Upper lobe of right lung (tissue), 1 donor: ENCODE measurements at places on chromosomes 11 and 22. TPM values are rescaled to one million over a fixed set of nuclear protein-coding genes. Genes with fewer than 3 reads are reported as not detected.

The CBX6 gene
- 61.6 TPM for total RNA-seq

The KCNQ1OT1 gene
- total RNA-seq = 2.0 TPM

DNA sequence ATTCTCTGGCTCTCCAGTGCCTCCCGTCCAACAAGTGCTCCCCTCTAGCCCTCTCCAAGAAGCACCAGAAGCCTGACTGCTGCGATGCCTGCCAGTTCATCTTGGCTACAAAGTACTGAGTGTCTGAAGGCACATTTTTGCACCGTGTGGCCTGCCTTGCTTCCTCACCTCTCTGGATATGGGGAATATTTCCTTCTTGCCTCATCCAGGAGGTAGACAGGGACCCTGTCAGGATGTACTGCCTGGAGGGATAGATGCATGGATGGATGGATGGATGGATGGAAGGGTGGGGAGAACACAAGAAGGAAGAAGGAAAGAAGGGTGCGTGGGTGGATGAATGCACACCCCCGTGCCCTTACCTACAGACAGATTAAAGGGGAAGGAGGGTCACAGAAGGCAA is 27.6 kb downstream of the KCTD17 start:
- H3K36me3 ChIP-seq = no peaks in the 10 kb centered on the region
- H3K4me1 ChIP-seq = peaks cover 11% of the 10 kb centered on the region
- no peak overlapping the region for H3K4me3 ChIP-seq
- no peak for DNase-seq
- no peak overlapping the region for H3K27ac ChIP-seq

- no peaks in the 10 kb centered on the region for H3K4me1 ChIP-seq
- H3K4me3 ChIP-seq = no peak overlapping the region
- H3K27ac ChIP-seq = no peak overlapping the region
- no peaks in the 10 kb centered on the region for H3K27me3 ChIP-seq
- no peak for DNase-seq
Observed at GRCh38 chr11:47333886-47334443, 18.5 kb downstream of the MYBPC3 start.

- H3K4me1 ChIP-seq = peaks cover 6% of the 10 kb centered on the region
- H3K36me3 ChIP-seq = no peaks in the 10 kb centered on the region
- H3K27ac ChIP-seq = no peak overlapping the region
- peak; percentile 40 for DNase-seq
- no peaks in the 10 kb centered on the region for H3K27me3 ChIP-seq
- H3K4me3 ChIP-seq = no peak overlapping the region
Observed at GRCh38 chr11:71334191-71334590, 81.8 kb upstream of the SHANK2 start.

GRCh38 chr11:764322-765024 is 12.8 kb downstream of the GATD1 start:
- no peaks in the 10 kb centered on the region for H3K4me1 ChIP-seq
- H3K4me3 ChIP-seq = no peak overlapping the region
- H3K27me3 ChIP-seq = no peaks in the 10 kb centered on the region
- DNase-seq = no peak
- H3K27ac ChIP-seq = no peak overlapping the region
- H3K36me3 ChIP-seq = peaks cover 71% of the 10 kb centered on the region

GRCh38 chr22:29555065-29555644 is 1.6 kb upstream of the THOC5 start:
- H3K4me3 ChIP-seq = no peak overlapping the region
- H3K36me3 ChIP-seq = peaks cover 36% of the 10 kb centered on the region
- no peak for DNase-seq
- no peak overlapping the region for H3K27ac ChIP-seq
- peaks cover 9% of the 10 kb centered on the region for H3K4me1 ChIP-seq

DNA sequence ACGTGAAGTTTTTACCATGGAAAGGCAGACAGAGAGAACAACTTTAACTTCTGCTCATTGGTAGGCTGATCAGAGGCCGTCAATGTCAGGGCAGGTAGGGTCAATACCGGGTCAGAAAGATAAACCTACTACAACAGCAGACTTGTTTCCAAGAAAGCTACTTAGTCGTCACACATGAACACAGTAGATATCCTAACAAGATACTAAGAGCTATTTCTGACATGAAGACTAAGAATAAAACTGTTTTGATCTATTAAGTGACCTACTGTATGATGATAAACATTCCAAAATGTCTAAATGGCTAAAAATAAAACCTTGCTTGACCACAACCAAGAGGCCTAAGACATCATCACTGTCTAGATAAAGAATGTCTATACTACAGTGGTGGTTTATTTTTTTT is 231.3 kb downstream of the CADM1 start:
- no peaks in the 10 kb centered on the region for H3K4me1 ChIP-seq
- H3K36me3 ChIP-seq = no peaks in the 10 kb centered on the region
- no peak for DNase-seq
- no peak overlapping the region for H3K4me3 ChIP-seq
- no peaks in the 10 kb centered on the region for H3K27me3 ChIP-seq

GRCh38 chr11:57764972-57765371 is 3.4 kb downstream of the CTNND1 start:
- H3K4me1 ChIP-seq = peaks cover 35% of the 10 kb centered on the region
- H3K27ac ChIP-seq = peak overlapping the region; percentile 85
- no peaks in the 10 kb centered on the region for H3K36me3 ChIP-seq

GRCh38 chr11:24497831-24498230 is 978 bp downstream of the LUZP2 start:
- H3K4me3 ChIP-seq = no peak overlapping the region
- peaks cover 5% of the 10 kb centered on the region for H3K4me1 ChIP-seq
- peaks cover 3% of the 10 kb centered on the region for H3K27me3 ChIP-seq
- no peaks in the 10 kb centered on the region for H3K36me3 ChIP-seq
- H3K27ac ChIP-seq = no peak overlapping the region

GRCh38 chr11:112404112-112404511 is 143.5 kb upstream of the PLET1 start:
- no peak overlapping the region for H3K27ac ChIP-seq
- H3K4me3 ChIP-seq = no peak overlapping the region
- no peaks in the 10 kb centered on the region for H3K4me1 ChIP-seq
- no peak for DNase-seq

DNA sequence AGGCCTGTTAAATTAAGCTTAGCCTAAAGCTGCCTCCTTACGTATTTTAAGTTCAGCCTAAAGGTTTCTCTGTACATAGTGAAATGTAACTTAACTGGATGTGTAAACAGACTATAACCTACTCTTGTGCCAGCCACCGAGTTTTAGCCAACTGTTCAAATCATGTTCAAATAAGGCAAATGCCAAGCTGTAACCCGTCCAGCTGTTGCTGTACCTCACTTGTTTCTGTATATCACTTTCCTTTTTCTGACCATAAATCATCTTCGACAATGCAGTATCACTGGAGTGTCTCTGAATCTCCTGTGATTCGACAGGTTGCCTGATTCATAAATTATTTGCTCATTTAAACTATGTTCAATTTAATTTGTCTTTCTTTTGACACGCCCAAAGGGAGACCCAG is 4.0 kb upstream of the PLAAT5 start:
- H3K4me1 ChIP-seq = peaks cover 11% of the 10 kb centered on the region
- H3K36me3 ChIP-seq = no peaks in the 10 kb centered on the region
- DNase-seq = no peak
- H3K27ac ChIP-seq = no peak overlapping the region

GRCh38 chr11:47641600-47642098 is 710 bp downstream of the MTCH2 start:
- DNase-seq = no peak
- H3K27ac ChIP-seq = peak overlapping the region; percentile 89
- peaks cover 14% of the 10 kb centered on the region for H3K4me1 ChIP-seq

- H3K27me3 ChIP-seq = no peaks in the 10 kb centered on the region
- no peak for DNase-seq
- no peak overlapping the region for H3K4me3 ChIP-seq
- no peaks in the 10 kb centered on the region for H3K4me1 ChIP-seq
- no peak overlapping the region for H3K27ac ChIP-seq
Observed at GRCh38 chr11:113615098-113615497, 91.0 kb downstream of the TMPRSS5 start.

DNA sequence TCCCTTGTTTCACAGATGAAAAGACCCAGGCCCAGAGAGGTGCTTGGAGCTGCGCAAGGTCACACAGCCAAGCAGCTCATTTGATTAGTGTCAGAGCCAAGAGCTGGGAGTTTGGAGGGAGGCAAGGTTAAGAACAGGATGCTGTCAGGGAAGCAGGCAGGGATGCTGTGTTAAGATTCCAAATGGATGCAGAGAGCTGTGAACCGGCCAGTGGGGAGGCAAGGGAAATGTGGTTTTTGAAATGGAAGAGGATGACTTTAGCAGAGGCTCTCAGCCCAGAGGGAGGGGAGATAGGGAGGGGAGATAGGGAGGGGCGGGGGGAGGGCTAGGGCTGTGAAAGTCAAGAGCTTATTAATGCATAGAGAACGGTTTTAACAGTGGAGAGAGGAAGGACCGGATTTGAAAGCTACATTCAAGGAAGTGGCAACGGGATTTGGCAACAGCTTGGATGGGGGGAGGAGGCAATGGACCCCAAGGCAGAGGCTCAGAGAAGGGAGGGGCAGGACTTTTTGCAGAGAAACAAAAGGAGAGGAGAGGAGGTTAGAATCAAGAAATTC is 13.0 kb downstream of the RTN4RL2 start:
- peaks cover 12% of the 10 kb centered on the region for H3K4me1 ChIP-seq
- H3K27me3 ChIP-seq = no peaks in the 10 kb centered on the region
- H3K27ac ChIP-seq = no peak overlapping the region

DNA sequence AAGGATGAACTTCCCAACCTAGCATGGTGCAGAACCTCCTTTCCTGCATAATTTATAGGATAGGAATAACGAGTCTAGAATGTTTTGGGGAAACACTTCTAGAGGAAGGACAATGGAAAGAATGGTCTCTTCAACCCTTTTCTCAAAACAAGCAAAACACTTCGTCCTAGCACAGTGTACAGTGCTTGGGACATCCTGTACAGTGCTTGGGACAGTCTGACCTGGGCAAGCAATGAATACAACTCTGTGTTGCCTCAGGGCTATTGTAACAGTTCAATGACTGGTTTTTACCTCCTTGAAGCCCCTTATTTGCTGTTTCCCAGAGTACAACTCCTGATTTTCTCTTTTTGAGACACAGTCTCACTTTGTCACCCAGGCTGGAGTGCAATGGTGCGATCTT is 1.6 kb upstream of the ADAMTS8 start:
- H3K4me3 ChIP-seq = no peak overlapping the region
- H3K36me3 ChIP-seq = no peaks in the 10 kb centered on the region
- no peak for DNase-seq
- H3K4me1 ChIP-seq = peaks cover 5% of the 10 kb centered on the region
- H3K27me3 ChIP-seq = peaks cover 29% of the 10 kb centered on the region

DNA sequence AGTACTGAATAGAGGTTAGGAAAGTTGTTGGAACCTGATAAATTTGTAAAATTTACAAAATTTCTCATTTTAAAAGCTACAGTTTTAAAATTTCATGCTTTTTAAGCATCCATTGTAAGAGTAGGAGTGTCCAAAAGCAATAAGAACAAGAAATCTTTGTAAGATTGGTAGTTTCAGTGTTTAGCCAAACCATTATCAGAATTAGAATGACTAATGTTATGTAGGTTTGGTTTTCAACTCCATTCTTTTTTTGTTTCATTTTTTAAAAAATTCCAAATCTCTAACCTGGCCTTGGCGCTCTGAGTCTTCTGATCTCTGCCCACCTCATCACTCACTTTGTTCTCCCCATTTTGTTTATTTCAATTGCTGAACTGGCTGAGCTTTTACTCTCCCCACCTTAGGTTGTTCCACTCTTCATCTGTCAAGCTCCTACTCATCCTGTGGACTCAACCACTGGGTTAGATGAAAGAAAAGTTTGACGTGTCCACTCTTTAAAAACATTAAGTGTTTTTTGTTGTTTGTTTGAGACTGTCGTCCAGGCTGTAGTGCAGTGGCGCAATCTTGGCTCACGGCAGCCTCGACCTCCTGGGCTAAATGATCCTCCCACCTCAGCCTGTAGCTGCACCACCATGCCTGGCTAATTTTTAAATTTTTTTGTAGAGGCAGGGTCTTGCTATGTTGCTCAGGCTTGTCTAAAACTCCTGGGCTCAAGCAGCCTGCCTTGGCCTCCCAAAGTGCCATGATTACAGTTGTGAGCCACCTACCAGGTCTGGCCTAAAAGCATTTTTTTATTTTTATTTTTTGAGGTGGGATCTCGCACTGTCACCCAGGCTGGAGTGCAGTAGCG is 14.0 kb downstream of the EP300 start:
- H3K4me3 ChIP-seq = no peak overlapping the region
- peak overlapping the region; percentile 55 for H3K27ac ChIP-seq
- no peak for DNase-seq

DNA sequence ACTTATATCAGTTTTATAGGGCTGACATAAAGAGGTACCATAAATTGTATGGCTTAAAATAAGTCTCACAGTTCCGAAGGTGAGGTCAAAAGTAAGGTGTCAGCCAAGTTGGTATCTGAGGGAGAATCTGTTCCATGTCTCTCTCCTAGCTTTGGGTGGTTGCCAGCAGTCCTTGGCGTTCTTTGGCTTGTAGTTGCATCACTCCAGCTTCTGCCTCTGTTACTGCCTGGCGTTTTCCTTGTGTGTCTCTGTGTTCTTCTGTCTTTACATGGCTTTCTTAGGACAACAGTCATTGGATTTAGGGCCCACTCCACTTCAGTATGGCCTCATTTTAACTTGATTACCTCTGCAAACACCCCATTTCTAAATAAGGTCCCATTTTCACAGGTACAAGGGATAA is 16.7 kb downstream of the MMP7 start:
- no peaks in the 10 kb centered on the region for H3K4me1 ChIP-seq
- H3K36me3 ChIP-seq = no peaks in the 10 kb centered on the region
- no peaks in the 10 kb centered on the region for H3K27me3 ChIP-seq
- no peak overlapping the region for H3K27ac ChIP-seq

DNA sequence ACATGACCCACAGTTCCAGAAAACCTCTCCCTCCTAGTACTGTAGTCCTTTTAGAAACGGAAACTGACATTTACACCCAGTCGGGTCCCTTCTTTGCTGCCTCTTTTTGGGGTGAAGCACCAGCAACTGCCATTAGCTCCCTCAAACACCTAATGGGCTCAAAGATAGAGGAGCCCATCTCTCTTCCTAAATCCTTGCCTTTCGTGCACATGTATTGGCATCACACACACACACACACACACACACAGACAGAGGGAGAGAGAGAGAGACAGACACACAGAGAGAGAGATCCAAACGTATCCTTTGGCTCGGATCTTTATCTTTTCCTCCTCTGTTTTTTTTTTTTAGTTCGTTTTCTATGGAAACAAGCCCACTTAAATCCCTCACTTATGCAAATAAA is 716 bp downstream of the GRM5 start:
- H3K4me1 ChIP-seq = no peaks in the 10 kb centered on the region
- H3K27me3 ChIP-seq = peaks cover 7% of the 10 kb centered on the region
- H3K4me3 ChIP-seq = no peak overlapping the region
- no peaks in the 10 kb centered on the region for H3K36me3 ChIP-seq
- no peak for DNase-seq

- no peak for DNase-seq
- peak overlapping the region; percentile 32 for H3K27ac ChIP-seq
- H3K4me3 ChIP-seq = no peak overlapping the region
- H3K4me1 ChIP-seq = no peaks in the 10 kb centered on the region
- H3K36me3 ChIP-seq = no peaks in the 10 kb centered on the region
Observed at GRCh38 chr11:123235656-123236261, 40.7 kb upstream of the CLMP start.
